ENCODE measurements at places on chromosomes 3 and 15.

- no peak for DNase-seq
Measured at GRCh38 chr3:190318666-190319065, 3.6 kb downstream of the CLDN1 start.

GRCh38 chr3:142981108-142981507, 17.6 kb upstream of the PAQR9 start:
- DNase-seq, result no peak

DNA sequence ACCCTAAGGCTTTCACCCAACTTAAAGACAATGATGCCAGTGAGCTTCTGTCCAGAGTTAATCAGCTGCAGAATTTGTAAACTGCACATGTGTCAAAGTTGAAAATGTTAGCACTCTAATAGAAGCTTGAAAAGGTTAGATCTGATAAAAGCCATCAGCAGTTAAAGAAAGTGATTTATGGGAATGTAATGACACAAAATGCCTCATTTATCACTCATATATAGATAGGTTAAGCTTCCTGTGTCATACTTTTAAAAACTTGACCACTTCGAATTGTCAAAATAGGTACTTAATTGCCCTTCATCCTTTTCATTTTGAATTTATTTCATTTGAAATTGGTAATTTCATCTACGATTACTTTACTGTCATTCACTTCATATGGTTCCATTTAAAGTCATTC, 151.6 kb downstream of the CDIN1 start:
- DNase-seq, result no peak

DNA sequence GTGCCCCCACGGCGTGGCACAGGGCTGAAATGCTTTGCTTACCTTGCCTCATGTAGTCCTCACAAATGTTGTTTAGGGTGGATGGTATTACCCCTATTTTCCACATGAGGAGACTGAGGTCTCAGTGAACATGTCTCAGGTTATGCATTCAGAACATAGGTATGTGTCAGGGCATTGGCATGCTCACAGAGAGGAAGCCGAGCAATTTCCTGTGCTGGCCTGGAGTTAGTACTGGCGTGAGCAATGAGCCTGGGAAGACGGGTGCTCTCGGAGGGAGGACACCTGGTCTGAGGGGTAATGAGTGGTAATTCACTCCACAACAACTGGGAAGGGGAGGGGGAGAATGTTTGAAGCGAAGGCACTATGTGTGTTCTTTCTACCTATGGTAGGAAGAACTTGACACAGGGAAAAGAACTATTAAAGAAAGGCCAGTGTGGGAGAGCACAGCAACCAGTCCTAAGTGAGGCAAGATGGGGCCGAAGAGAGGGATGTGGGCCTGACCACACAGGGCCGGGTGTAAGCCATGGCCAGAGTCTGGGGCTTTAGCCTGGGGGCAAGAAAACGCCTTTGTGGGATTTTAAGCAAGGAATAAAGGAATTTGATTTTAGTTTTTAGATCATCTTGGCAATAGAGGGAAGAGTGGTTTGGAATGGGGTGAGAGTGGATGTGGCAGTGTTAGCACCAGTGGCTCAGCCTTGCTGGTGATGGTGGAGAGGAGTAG, 4.9 kb upstream of the FAM131A start:
- no peak for DNase-seq

DNA sequence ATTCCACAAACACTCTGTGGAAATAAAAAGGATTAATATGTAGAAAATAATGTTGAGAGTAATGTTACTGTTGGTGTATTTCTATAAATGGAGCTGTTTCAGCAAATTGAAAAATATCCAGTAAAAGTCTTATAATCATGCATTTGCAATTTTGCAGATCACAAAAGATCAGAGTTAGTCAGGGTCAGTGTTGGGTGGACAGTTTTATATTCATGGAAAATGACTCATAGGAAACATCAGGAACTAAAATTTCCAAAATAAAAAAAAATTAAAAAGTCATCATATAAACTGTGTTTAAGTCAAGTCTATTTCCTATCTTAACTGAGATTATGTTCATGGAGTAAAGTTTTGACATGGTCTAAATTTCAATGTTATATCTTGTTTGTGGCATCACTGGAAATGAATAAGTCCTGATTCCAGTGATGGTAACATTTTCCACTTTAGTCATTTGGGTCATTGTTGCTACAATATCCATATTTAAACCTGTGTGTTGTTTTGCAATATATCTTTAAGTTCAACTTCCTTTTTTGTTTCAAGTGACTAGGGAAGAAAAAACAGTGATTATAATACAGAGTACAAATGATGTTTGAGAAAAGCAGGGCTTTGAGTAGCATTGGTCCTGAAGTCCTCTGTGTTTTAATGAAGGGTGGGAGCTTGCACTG, 37.8 kb downstream of the MITF start:
- no peak for DNase-seq

DNA sequence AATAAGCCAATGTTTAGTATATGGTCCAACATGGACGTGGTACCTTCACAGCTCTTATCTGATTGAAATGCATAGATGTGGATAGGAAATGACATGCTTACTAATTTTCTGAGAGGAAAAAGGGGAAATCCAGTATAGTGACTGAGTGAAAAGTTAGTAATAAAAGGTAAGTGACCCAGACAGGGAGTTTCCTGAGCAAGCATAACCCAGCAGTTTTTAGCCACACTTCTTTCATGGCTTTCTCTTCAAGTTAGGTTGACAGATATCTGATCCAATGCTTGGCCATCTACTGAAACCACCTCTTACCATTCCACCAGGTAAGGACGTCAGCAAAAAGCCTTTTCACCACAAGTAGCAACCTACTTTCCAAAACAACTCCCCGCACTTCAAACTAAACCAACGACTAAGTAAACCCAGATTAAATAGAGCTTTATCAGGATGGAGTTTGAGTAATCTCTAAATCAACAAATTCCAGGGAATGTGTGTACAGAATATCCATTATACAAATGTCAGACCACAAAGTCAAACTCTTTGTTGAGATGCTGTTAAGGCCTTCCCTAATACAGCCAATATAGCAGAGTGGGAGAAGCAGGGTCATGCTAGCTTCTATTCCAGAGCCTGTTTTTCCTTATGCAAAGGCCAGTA, 329.7 kb downstream of the RORA start:
- no peak for DNase-seq

DNA sequence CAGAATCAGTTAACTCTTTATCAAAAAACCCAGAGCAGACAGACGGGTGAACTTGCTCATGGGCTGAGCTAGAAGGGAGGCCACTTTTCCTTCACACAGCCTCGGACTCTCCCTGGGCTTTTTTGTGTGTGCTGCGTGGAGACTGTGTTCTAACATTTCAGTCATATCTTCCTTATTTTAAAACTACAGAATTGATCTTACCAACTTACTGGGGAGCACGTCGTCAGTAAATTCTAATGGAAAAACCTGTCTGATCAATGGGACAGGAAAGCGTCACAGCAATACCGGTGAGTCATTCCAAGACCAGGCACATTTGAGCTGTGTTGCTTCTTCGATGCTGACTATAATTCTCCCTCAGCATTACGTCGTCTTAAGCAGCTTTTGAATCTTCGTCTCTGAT, 145.1 kb downstream of the LPP start:
- DNase-seq, result no peak

DNA sequence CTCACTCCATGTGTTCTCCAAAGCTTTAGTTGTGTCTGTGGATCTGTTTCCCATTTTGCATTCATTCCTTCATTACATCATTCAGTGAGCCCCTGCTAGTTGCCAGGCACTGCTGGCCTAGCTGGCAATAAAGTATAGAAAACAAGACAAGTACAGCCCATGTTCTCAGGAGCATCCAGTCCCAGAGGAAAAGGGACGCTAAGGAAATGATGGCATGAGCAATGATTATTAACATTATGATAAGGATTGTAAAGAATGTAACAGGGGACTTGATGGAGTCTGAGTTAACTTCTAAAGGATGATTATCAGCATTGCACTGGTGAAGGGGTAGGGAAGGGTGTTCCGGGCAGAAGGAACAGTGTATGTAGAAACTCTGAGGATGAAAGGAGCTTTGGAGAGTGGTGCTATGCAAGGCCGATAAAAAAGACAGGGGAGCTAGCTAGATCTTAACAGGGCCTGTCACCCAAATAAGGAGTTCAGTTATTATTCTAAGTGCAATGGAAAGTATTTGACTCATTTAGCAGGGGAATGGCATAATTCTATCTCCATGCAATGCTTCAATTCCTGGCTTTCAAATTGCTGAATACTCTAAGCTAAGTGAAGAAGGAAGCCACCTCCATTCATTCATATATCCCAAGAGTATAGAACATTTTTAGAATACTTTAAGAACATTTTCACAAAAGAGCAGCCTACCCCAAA, 258.2 kb upstream of the STT3B start:
- DNase-seq, result no peak

- DNase-seq, result no peak
Measured at GRCh38 chr3:193593668-193594030, 641 bp downstream of the OPA1 start.

DNA sequence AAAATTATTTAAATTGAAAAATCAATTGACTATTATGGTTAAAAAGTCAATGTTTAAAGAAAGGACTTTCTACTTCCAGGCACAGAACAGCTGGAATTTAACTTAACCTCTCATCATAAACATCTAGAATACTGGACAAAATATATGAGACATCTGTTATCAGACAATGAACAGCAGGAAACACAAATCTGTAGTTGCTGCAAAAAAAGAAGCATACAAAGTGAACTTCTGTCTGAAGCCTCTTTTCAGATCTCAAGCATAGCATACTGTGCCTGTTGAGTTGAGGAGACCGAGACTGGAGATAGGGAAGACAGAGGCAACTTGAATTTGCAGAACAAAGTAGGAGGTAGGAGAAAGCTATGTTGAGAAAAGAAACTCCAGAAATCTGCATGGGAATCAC, 140.0 kb upstream of the CBLB start:
- no peak for DNase-seq

DNA sequence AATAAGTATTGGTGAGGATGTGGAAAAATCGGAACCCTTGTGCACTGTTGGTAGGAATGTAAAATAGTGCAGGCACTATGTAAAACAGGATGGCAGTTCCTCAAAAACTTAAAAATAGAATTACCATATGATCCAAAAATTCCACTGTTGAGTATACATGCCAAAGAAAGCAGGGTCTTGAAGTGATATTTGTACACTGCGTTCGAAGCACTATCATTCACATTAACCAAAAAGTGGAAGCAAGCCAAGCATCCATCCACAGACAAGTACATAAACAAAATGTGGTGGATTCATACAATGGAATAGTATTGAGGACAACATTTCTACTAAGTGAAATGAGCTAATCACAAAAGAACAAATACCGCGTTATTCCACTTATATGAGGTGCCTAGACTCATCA, 200.7 kb downstream of the TJP1 start:
- DNase-seq, result no peak

DNA sequence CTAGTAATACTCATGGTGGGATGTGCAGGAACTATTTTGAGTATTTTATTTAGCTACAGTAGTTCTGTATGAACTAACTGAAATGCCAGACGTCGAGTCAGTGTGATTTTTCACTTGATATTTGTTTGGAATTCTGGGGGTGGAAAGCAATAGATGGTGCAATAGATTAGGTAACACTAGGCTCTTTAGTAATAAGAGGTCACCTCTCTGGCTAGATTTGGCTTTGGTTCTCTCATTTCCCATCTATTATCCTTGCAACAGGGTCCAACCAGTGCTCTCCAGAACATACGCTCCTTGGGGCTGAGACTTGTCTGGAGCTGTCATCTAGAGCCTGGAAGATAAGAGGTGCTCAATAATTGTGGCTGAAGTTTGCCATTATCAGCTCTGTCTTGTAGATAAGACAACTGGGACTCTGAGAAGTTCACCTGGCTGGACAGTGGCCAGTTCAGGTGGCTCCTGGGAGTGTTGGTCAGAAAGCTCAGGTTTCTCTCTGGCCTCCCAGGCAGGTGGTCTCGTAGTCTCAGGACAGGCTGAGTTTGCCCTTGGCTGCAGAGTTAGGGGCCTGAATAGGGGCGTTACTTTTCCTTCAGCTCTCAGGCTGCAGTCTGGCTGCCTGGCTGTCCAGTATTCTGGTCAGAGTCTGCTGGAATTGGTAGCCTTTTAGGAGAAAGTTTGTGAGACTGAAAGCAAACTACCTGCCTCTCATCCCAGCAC, 277.5 kb upstream of the RGMA start:
- DNase-seq, result no peak

- DNase-seq, result no peak
Measured at GRCh38 chr3:17544632-17545031, 197.8 kb downstream of the TBC1D5 start.

DNA sequence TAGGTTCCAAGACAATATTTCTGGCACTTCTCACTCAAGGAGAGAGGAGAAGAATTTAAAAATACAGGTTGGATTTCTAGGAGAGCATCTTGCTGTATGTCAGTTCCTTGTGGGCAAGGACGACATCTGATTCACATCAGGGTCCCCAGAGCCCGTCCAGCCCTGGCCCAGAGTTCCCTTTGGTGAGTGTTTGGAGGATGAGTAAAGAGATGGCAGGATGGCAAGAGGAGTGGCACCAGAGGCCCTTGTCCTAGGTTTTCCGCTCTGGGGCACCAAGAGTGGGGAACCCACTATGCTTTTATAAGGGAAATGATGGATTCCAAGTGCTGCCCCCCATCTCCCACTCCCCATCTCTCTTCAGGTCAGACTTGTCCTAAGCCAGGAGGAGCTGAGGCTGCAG, 181.8 kb downstream of the TBC1D2B start:
- no peak for DNase-seq

GRCh38 chr15:91263632-91264531, 163.8 kb downstream of the SV2B start:
- no peak for DNase-seq

DNA sequence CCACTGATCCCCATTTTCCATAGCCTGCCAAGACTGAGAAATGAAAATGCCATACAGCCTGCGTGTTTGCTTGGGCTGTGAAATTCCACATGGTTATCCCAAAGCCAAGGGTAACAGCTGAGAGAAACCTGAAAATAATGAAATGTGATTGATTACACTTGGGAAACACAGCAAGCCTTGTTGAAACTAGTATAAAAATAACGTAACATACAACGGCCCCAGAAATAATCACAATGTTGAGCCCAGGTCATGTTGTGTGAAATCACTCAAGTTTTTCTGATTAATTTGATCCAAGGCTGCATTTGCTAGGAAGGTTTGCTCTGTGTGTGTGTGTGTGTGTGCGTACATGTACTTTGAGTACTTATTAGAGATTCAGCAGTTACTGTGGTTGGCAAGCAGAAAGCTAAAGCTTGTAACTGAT, 269.0 kb downstream of the OXSM start:
- DNase-seq, result no peak

DNA sequence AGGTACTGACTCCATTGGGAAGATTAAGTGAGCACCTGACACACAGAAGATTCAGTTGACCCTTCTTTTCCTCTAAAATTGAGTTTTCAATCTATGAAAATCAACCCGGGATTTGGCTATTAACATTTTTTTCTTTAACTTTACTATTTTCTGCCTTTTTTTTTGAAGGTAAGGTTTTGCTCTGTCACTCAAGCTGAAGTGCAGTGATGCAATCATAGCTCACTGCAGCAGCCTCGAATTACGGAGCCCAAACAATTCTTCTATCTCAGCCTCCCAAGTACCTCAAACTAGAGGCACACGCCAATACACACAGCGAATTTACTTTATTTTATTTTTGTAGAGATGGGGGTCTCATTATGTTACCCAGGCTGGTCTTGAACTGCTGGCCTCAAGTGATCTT, 1029.5 kb downstream of the MCTP2 start:
- DNase-seq, result no peak
